ENCODE measurements at places on chromosomes 7 and 10.

DNA sequence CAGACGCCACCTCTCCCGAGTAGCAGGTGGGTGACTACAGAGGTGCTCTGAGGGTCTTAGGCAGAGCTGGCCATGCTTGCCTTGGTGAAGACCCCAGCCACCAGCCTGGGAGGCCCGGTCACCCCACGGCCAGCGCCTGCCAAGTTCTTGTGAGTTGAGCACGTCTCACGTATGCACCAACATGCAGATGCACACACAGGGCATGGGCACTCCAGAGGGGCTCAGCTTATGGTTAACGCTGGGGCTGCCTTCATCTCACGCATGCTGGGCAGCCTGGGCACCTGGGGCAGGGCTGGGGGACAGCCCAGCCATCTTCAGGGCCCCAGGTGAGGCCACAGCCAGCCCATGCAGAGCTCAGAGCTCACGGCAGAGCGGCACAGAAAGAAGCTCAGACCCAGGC lies 41.0 kb downstream of the PTPRN2 start:
- no peak for DNase-seq

DNA sequence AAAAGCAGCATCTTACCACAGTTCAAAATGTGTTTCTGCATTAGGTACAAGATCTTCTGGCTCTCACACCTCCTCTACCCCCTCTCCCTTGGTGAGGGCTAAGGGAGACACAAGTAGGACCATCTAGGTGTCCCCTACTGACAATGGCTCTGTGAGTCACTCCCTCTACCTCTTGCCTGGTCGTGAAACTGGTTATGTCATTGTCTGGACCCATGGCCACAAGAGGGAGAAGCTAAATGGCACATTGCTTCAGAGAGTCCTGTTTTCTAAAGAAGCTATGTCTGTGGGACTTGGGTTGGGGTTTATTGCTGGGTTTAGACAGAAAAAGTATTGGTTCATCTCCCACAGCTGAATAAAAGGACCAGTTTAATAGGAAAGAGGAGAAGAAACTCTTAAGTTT lies 4.0 kb upstream of the PLXNA4 start:
- DNase-seq, result no peak

GRCh38 chr10:103543617-103544525 lies 50.4 kb downstream of the NEURL1 start:
- no peak for DNase-seq

DNA sequence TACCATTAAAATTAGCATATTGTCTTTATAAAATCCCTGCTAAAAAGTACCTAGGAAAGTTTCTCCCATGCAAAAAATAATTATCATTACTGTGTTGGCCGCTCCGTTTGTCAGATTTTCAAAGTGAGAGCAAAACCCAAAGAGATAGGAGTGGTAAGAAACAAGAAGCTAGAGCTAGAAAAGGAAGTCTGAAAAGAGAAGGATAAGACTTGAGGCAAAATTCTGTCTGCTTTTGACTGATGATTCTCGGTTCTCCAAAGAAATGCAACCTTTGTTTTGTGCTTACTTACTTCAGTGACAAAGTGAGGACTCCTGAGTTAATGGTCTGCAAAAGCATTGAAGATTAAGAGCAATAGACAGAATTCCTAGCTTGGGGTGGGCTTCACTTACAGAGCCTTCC lies 33.3 kb upstream of the CAPZA2 start:
- DNase-seq, result no peak

DNA sequence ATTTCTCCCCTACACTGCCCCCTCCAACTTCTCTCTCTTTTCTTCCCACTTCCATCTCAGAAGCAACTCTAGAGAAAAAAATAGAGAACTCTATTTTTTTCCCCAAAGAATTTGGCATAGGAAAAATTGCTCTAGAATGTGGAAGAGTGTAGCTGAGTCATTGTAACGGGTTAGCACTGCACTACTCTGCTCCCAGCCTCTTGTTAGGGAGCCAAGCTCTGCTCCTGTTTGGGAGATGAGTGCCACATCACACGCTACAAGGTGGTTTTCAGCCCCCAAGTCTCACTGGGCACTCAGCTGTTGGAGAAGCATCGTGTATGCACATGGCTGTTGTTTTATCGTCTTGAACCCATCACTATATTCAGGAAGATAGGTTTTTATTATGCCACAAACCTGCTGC lies 136.4 kb downstream of the BMPER start:
- no peak for DNase-seq

- no peak for DNase-seq
Measured at GRCh38 chr7:108511939-108512338, 14.0 kb downstream of the PNPLA8 start.

GRCh38 chr10:78570633-78571235 lies 498.0 kb upstream of the ZMIZ1 start:
- no peak for DNase-seq

GRCh38 chr10:74883428-74883827 lies 57.0 kb downstream of the KAT6B start:
- no peak for DNase-seq

DNA sequence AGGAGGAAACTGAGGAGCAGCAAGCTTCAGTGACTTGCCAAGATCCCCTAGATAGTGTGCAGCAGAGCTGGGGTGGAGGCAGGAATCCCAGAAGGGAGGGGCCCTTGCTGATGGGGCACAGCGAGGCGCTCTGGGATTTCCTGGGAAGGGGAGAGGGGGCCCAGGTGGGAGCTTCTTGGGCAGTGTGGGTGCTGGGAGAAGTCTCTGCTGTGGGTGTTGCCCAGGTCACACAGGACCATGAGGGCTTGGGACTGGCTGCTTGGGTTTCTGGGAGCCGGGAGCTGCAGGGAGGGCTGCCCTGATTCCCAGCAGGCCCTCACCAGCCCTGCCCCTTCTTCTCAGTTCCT lies 55.2 kb downstream of the TSPAN15 start:
- DNase-seq, result no peak

DNA sequence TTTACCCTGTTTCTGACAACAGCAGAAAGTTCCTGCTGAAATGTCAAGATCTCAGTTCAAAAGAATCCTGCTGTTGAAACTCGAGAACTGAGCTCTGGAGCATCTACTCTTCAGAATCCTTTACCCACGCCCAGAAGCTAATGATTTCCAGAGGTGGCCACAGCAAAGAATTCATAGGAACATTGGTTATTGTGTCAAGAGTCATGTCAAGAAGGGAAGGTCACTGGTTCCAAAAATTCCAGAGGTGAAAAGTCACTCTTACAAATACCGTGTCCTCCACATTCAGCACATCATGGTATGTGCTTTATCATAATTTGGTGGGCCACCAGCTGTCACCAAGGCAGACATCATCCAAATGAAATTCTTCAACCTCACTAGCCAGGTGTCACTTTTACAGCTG lies 394.4 kb upstream of the NPVF start:
- DNase-seq, result no peak

DNA sequence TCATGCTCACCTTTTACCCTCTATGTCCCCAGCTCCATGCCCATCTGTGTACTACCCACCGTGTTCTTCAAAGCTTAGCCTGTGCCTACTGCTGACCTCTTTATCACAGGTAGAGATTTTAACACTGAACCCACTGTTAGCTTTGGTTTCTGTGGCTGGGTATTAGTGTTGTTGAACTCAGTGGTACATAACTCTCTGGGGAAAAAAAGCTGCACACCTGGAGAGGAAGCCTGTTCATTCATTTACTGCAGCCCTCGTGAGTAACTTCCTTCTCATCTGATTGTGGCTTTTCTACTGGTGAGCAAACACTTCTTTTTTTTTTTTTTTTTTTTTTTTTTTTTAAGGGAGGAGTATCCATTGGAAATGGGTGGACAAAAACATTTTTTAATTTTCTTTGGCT lies 326.3 kb downstream of the CCSER2 start:
- DNase-seq, result no peak

DNA sequence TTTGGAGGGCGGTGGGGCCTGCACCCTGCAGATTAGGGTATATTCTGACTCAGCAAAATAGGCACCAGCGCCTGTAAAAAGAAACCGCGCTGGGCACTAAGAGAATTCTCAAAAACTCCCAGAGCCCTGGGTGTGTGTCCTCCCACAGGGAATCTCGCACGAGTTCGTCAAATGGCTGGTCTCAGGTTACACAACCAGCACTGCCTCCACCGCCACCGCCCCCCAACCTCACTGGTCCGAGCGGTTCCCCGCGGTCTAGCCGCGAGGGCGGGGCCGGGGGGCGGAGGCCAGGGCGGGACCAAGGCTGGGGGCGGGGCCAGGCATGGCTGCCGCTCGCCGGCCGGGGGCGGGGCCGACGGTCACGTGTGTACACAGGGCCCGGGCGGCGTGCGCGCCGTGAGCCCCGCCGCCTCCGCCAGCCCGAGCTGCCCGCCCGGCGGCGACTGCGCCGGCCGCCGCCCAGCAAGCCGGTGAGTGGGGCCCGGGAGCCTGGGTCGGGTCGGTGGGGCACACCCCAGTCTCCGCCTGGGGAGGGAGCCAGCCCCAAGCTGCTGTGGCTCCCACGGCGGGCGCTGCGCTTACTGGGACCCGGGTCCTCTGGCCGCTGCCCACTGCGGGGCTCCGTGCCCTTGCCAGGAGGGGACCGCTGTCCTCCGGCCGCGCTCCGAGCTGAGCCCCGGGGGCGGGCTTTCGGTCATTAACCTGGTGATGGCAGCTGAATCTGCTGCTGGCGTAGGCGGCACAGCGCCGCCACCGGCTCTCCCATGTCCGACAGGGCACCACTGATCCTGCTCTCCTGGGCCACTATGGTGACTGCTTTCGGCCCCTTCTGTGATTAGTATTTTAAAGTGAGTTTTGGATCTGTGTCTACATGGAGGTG lies at the start of gene GPR146:
TSS of gene GPR146 (plus strand) at position 358 of the 880 bp plus-strand sequence. CDS start 12,970 bp downstream, outside the sequence.
- peak; percentile 94 for DNase-seq

DNA sequence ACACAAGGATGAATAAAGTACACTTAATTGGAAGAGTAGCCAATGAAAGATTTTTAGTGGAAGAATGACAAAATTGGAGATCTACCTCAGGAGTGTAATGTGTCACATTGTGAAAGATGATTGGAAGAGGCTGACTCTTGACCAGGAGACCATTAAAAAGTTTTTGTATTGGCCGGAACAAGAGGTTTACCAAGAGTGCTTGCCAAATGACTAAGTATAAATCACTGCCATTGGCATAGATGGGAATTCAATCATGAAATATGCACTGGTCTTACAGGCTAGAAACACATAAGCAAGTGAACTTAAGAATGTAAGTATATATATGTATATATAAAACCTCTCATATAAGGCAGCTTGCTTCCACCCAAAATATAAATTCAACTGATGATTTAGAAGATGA lies 58.7 kb upstream of the TFEC start:
- DNase-seq, result no peak

DNA sequence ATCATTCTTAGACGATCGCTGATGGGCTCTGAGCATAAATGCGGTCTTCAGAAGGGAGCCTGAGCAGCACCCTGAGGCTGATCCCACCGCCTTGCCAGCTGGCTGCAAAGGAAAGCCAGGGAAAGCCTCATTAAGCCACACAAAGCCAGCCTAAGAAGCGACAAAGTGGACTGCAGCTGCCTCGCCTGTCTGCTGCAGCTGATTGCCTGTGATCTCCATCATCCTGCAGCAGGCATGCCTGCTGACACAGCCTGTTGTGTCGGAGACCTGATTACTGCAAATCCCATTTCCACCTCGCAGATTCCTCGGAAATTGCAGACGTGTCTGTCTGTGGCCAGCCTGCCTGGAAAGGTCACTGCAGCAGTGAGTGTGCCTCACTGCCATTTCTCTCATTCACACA lies 1087.0 kb upstream of the AUTS2 start:
- no peak for DNase-seq

DNA sequence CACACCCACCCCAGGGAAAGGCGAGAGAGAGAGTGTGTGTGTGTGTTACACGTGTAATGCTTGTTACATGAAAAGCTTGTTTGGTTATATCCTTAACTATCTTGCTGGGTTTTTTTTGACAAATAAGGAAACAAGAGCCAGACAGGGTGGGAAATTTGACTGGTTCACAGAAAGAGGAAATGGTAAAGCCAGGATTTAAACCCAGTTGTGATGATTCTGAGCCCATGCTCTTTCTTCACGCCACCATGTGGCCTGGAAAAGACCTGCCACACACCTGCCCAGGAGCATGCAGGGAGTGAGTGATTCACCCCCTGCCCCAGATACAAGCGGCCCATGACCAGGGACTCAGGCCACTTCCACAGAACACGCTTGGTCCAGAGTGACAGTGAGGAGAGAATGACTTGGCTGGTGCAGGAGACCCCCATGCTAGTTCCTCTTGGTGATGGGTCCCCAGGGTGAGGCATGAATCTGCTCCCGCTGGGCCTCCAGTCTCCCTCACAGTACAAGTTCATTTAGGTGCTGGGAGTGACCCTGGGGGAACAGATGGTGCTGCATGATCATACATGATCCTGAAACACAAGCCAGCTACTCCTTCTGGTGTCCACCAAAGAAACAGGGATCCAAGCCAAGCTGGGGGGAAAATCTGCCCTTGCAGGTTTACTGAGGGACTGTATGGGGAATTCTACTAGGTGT lies 21.0 kb upstream of the EIF5AL1 start:
- DNase-seq, result no peak

- DNase-seq, result no peak
Measured at GRCh38 chr7:154167807-154168206, 115.6 kb downstream of the DPP6 start.

DNA sequence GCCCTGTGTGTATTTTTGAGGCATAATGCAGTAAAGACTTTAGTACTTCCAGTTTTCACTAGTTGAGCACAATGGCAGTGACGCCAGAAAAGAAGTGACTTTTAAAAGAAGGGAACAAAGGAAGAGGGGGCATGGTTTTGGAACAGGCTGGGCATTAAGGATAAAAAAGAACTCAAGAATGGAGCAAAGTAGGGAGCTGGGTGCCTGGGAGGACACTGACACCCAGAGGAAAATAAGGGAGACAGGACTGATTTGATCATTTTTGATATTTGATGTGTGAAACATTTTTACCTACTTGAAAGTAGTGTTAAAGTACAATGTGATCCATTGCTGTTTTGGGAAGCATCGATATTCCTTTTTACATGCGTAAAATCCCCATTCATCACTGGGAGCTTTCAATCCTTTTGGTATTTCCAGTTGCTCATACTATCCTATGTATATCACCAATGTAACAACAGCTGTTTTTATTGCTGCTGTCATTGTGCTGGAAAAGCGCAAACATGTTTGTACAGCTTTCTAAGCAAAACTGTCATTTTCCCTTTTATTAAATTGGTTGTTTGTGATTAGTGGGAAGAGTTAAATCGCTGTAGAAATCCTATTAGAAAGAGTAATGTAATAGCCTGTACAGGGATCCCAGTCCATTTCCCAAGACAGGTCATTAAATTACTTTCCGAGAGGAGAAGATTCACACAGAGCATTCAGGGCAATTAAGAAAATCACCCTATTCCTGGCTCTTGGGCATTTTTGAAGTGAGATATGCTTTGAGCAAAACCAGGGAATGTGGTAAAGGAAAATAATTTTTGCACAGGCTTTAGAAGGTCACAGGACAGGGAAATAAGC lies 85.2 kb downstream of the ADAM12 start:
- no peak for DNase-seq

DNA sequence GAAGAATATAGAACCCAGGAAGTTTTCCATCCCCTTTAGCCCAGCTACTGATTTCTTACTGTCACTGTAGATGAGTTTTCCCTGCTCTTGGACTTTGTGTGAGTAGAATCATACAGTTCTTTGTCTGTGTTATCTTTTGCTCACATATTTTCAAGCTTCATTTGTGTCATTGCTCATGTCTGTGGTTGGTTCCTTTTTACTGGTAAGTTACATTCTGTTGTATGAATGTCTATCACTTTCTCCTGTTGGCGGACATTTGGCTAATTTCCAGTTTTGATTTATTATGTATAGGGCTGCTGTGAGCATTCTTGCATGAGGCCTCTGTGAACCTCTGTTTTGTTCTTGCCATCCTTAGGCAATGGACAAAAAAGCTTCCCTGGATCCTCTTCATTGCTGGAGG lies 5.3 kb downstream of the GLRX3 start:
- DNase-seq, result peak; percentile 30
